Stimulated activated CD8-positive, alpha-beta memory T cell treated with anti-CD3 and anti-CD28 coated beads, Interleukin-4, amount 100 ng/mL, for 4 hours (primary cell): ENCODE measurements at places on chromosomes 4 and X.

- no peak for DNase-seq
Measured at GRCh38 chrX:47215291-47215900, 3.1 kb upstream of the CDK16 start.

DNA sequence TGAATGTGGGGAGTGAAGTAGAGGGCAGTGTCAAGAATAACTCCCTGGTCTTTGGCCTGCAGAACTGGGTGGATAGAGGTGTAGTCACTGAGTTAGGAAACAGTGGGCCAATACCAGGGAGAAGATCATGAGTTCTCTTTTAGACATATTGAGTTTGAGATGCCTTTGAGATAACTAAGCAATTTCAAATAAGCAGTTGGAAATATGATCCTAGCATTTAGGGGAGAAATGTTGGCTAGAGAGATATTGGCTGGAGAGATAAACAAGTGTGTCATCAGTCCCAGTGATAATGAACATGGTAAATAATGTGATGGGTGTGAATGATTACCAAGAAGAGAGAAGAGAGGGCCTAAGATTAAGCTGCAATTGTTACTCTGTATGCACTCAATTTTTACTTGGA, 95.3 kb upstream of the HPRT1 start:
- no peak for DNase-seq

DNA sequence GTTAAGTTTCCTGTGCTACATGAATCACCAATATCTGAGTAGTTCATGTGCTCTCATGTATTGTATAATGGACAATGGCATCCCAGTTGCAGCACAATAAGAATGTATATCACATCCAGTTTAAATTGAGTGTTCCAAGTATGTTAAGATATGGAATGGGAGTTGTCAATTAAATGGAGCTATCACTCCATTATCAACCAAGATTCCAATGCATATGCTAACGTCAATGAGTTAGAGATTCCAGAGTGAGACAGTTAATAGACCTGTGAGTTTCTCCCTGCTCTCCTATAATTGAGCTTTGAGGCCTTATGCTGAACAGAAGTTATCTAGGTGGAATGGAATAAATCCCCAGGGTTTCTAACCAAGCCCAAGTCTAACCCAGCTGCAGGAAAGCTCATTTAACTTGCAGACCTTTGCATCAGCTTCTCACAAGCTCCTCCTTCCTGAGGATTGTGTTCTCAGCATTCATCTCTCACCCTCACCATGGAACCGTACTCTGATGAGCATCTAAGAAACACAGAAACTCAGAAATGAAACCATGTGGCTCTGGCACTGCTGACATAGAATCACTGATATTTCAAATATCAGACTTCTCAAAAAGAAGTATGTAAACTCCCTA, 84.8 kb downstream of the TIGD2 start:
- no peak for DNase-seq

DNA sequence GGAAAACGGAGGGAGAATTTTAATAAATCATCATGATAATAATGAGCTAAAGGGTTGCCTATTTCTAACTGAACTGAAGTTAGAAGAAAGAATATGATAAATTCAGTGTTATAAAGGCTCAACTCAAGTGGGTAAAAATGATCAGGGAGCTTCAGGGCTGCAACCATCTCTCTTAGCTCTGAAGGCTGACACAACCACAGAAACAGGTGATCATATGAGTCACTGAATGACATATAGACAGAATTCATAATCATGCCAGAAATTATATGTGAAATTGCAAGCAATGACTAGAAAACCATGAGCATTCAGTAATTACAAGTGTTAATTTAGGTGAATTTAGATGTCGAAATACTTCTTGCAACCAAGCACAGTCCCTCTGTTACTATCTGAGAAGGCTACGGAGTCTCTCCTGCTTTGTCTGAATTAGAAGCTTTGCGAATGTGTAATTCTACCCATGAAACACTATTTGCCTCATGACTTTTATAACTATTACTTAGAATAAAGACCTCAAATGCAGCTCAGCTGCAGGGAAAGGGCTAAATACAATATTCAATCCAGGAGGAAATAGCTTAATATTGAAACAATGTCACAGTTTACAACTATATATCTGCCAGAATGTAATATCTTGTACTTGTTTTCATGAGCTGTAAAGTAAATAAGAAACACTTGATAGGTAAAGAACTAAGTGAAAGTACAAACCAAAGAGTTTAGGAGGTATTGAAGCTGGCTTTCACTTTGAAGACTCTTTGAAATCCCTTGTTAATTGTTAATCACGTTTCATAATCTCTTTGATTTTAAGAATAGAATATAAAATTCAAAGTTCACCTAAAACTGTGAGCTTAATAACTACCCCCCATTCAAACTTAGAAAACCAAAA, 1972.6 kb downstream of the ARAP2 start:
- DNase-seq: no peak

DNA sequence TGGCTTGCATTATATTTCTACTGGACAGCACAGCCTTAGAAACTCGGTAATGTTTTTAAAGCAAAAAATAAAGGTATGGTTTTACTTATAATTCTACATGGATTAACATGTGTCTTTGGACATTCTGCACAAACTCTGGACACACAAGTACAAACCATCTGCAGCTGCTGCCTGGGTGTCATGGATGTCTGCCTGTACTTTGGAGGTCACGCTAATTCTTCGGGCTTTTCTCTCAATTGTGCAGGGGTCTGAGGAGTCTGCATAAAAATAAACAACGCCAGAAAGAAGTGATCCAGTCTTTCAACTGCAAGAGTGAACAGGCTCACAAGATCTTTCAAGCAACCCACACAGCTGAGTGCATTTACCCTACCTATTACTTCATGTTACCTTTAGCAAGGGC, 55.2 kb downstream of the TAB3 start:
- no peak for DNase-seq

- no peak for DNase-seq
Measured at GRCh38 chr4:20426028-20426427, 174.3 kb downstream of the SLIT2 start.

DNA sequence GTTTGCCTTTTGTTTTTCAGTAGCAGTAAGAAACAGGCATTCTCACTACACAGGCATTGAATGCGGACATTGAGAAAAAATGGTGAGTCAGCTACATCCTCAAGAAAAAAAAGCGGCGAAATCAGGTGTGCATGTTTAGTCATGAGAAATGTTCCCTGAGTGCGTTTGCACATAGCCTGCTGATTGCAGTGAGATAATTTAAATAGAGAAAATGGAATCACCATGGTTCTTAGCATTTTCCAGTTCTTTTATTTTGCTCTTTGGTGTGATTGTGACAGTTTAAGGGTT, 54.1 kb upstream of the CLDN34 start:
- no peak for DNase-seq
